Activated T-helper 1 cell treated with anti-CD3 and anti-CD28 coated beads, Interleukin-2, amount 50 U/mL, for 16 hours (primary cell): ENCODE measurements at places on chromosomes 7 and 10.

DNA sequence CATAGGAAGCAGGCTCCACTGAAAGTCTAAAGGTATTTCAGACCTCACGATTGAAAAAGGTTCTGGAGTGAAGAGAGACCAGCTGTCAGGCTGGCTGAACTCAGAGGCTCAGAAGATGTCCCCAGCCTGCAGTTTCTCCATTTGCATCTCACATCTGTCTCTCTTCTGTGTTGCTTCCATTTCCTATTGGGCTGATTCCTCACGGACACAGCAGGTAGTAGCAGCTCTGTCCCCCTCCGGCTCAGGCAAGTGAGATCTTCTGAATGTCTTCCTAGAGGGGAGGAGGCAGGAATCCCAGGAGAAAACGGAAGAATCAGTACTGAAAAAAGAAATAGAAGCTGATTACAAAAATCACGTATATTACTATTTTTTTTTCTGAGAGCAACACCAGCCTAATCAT is 274.1 kb upstream of the COBL start:
- no peak for DNase-seq

- no peak for DNase-seq
Observed at GRCh38 chr10:69101451-69102095, 13.7 kb downstream of the SRGN start.

DNA sequence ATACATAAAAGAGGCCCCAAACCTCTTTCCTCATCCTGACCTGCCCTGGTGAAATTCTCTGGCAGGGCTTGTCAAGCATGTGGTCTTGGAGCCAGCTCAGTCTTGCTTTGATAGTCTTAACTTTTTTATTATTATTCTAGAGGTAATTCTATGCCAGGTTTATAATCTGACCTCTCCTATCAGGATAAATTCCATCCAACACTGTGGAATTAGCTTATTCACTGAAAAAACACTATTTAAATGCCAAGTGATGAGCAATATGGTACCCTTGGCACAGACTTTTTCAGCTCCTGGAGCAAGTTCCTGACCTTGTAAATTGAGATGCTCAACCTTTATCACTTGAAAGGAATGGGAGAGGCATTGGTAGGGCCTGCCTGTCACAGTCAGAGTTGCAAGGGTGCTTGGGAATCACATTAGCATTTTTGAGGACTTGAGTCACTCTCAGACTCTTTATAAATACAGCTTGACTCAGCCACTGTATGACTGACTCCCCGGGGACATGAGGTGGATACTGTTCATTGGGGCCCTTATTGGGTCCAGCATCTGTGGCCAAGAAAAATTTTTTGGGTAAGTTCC is at the start of gene CPA4:
TSS of gene CPA4 (plus strand) at position 480 of the 576 bp plus-strand sequence. CDS start at position 500, 20 bp downstream.
- DNase-seq: no peak

GRCh38 chr7:67496589-67496988 is 500.0 kb downstream of the TYW1 start:
- DNase-seq: no peak

DNA sequence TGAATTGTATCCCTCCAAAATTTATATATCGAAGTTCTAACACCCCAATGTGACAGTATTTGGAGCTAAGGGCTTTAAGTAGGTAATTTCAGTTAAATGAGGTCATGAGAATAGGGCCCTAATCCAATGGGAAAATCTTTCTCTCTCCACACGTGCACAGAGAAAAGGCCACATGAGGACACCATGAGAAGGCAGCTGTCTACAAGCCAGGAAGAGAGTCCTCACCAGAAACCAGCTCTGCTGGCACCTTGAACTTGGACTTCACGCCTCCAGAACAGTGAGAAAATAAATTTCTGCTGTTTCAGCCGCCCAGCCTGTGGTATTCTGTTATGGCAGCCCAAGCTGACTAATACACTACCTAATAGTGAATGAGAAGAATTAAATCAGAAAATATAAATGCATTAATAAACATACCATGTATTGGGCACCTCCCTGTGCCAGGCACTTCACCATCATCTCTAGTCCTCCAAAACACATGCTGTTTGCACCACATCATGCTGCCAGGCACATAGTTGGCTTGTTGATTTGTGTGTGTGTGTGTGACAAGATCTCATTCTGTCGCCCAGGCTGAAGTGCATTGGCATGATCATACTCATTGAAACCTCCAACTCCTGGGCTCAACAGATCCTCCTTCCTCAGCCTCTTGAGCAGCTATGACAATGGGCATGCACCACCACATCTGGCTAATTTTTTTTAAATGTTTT is 9.1 kb upstream of the TOMM7 start:
- no peak for DNase-seq

DNA sequence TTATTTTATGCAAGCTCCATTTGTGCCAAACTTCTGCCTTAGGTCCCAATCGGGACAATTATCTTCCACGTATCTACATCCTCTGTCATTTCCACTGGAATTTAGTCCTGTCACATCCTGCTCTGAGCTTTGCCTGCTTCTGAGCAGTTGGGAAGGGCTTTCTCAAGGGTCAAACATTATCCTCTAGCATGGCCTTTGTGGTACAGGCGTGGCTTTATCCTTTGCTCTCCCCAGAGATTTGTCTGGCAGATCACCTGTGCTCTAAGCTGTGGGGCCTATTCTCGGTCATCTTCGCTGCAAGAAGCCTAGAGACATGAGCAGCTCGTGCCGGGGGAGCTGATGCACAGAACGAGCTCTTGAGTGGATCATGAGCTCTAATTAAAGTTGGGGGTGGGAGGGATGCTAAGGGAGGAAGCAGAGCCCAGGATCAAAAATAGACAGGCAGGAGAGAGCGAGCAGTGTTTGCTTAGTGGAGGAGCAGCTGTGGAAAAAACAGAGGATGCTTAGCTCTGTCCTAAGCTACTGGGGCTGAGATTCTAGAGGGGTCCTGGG is 19.8 kb upstream of the TMEM273 start:
- no peak for DNase-seq
